CD4-positive, alpha-beta T cell treated with Interleukin-17A for 1 hour (primary cell): ENCODE measurements at places on chromosomes 7 and 10.

- peak; percentile 17 for DNase-seq
These were observed 28.9 kb upstream of the NPY start for GRCh38 chr7:24255139-24255538.

- peak; percentile 10 for DNase-seq
These were observed 122.7 kb downstream of the PRKAG2 start for GRCh38 chr7:151754142-151754590.

GRCh38 chr7:115962340-115962739 is 68.2 kb downstream of the TFEC start:
- DNase-seq: no peak

- DNase-seq: no peak
These were observed 71.7 kb downstream of the KIF20B start for GRCh38 chr10:89773081-89773480.

GRCh38 chr10:124003871-124004662 is 89.3 kb downstream of the CHST15 start:
- DNase-seq: no peak

DNA sequence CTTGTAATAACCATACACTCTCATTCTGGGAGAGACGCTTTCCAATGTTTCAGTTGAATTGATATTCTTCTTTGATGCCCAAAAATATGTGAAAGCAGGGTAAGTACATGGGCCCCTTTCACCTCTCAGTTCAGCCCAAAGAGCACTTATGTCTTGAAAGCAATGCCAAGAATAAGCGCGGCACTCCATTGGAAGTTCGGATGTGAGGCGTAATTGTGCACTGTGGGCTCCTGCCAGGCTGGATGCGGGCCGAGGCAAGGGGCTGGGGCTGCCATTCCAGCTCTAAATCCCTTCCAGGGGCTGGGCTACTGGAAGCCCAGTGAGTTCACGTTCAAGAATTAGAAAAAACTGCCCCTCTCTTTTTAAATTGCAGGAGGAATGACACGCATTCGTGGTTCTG is 113.8 kb downstream of the EBF3 start:
- DNase-seq: no peak

GRCh38 chr7:131095346-131095745 is 232.3 kb upstream of the MKLN1 start:
- peak; percentile 19 for DNase-seq

GRCh38 chr10:88385601-88386203 is 197.4 kb downstream of the RNLS start:
- DNase-seq: peak; percentile 79

GRCh38 chr10:94016727-94017714 is 23.3 kb downstream of the PLCE1 start:
- no peak for DNase-seq

DNA sequence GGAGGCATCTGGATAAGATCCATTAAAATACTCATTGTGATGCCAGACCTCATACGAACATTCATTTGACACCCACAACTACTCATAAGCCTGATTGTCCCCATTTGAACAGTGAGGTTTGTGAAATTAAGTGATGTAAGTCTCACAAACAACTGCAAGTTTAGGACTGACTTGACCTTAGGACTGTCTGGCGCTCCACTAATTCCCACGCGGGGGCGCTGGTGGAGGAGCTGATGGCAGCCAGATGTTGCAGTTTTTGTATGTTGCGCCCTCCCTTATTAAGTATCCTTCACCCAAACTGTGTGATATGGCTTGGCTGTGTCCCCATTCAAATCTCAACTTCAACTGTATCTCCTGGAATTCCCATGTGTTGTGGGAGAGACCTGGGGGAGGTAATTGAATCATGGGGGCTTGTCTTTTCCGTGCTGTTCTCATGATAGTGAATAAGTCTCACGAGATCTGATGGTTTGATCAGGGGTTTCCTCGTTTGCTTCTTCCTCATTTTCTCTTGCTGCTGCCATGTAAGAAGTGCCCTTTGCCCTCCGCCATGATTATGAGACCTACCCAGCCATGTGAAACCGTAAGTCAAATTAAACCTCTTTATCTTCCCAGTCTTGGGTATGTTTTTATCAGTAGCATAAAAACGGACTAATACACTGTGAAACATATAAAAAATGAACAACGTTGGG is 20.3 kb upstream of the TIAL1 start:
- DNase-seq: peak; percentile 26

- DNase-seq: no peak
These were observed 43.3 kb downstream of the PAPSS2 start for GRCh38 chr10:87702973-87703294.

GRCh38 chr7:112082306-112082705 is 123.9 kb downstream of the DOCK4 start:
- no peak for DNase-seq

DNA sequence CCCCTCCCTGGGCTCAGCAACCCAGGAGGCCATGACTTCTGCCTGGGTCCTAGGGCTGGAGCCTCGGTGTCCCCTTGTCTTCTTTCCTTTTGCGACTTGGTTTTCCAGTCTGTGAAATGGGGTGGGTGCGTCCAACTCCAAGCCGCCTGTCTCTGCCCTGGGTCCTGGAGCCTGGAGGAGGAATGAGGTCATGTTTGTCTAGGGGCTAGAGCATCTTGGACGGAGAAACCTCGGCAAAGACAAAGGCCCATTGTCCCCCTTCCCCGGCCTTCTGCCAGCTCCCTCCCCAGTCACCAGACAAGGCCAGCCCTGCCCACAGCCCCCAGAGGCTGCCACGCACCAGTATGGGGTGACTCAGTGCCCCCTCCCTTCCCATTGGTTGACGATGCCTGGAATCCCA is 39.8 kb upstream of the ELN start:
- no peak for DNase-seq
